ENCODE measurements at places on chromosomes 2 and 18.

DNA sequence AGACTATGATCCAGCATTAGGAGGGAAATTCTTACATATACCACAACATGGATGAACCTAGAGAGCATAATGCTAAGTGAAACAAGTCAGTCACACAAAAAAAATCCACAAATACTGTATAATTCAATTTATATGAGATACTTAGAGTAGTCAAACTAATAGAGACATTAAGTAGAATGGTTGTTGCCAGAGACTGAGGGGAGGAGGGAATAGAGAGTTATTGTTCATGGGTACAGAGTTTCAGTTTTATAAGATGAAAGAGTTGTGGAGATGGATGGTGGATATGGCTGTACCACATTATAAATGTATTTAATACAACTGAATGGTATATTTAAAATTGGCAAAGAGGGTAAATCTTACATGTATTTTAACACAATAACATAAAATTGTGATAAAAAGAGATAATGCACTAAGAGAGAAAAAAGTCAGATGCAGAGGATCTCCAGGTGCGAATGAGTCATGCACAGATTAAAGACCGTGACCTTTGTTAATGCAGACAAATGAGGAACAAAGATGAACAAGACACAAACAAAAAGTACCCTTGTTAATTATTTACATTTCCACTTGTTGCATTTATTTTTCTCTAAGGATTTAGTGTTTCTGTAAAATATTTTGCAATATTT, 541.7 kb upstream of the MEX3C start:
- DNase-seq, result no peak

DNA sequence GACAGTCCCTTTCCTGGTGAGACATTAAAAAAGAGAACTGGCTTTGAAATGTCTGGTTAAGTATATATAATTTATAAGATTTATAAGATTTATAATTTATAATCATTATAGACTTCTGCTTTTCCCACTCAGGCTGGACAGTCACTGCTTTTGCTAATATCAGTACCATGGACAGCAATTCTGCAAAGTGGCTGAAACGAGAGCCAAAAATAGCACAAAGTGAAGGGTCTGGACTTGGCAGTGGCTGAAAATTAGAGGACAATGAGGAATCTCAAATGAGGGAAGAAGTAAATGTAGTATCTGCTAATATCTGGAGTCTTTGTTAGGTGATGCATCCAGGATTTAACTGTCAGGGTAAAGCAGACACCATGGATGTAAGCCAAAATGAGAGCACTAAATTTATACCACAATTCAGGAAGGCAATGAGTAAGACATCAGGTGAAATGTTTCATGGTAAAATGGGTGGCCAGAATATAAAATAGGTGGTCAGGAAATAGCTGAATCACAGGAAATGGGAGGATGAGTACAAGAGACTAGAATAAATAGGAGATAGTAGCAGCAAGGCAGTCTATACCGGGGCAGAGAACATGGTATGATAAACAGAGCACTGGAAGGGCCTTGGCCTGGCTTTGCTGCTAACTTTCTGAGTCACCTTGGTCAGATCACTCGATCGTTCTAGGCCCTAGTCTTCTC, 39.6 kb upstream of the BOD1L2 start:
- no peak for DNase-seq

DNA sequence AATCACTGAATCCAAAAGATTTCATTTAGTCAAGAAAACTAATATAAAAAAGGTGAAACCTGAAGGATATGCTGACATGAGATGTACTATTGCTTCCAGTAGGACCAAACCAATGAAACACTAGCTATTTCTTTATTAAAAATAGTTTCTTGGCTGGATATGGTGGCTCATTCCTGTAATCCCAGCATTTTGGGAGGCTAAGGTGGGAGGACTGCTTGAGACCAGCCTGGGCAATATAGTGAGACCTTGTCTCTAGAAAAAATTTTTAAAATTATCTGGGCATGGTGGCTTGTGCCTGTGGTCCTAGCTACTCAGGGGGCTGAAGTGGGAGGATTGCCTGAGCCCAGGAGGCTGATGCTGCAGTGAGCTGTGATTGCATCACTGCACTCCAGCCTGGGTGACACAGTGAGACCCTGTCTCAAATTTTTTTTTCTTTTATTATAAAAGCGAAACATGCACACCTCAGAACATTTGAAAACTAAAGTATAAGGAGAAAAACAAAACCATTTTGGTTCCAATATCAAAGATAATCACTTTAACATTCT, 266.2 kb downstream of the TGIF1 start:
- DNase-seq, result no peak

- no peak for DNase-seq
These were observed 40.8 kb upstream of the ANKRD62 start for GRCh38 chr18:12052866-12053265.

Measured in stimulated activated CD8-positive, alpha-beta memory T cell treated with anti-CD3 and anti-CD28 coated beads, Interleukin-15, amount 100 ng/mL, for 1 hour (primary cell).